ENCODE measurements at places on chromosomes 4 and X. TPM values are rescaled to one million over a fixed set of nuclear protein-coding genes. Genes with fewer than 3 reads are reported as not detected.

DNA sequence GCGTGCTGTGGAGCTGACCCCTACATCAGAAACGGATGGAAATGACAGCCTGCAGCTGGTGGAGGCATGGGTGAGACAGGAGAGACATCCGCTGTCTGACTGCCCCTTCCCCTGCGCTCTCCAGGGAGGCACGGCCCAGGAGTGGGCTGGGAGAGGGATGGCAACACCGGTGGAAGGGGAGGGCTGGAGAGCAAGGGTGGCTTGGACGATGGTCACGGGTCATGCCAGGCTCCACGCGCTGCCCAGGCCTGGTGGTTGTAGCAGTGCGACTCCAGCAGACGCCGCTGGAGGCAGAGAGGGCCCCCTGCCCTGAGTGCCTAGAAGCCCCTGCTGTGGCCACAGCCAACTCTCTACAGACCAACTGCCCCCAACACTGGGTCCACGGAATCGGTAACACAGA lies 47.9 kb downstream of the GAK start:
- no peak for DNase-seq

The CPEB2 gene
- total RNA-seq = 44.8 TPM

The DAPP1 gene
- 23.0 TPM for total RNA-seq

The SPP1 gene
- total RNA-seq = 2.0 TPM

The SH3D19 gene
- total RNA-seq = 148 TPM

The GRPEL1 gene
- 20.7 TPM for total RNA-seq
